DMS 273 treated with DMSO at 0.1 percent for 48 hours (cell line): ENCODE measurements at places on chromosomes 2 and 18.

DNA sequence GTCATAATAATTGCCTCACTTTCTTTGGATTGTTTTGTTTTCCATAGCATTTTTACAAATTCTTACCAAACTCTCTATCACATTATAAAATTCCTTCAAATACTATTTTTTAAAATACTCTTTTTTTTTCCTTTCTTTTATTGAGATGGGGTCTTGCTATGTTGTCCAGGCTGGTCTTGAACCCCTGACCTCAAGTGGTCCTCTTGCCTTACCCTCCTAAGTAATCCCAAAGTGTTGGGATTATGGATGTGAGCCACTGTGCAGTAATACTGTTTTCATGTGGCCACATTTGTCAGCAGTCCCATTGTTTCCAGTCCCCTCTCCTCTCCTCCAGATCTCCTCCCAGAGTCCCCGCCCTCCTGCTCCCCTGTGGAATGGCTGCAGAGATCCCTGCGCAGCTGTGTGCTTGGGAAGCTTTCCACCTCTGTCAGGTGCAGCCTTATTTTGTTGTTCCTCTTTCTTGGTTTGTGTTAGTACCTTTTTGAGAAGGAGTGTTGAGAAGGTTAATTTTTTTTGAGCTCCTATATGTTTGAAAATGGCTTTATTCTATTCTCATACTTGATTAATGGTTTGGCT lies 227.3 kb downstream of the LOXHD1 start:
- no peak for DNase-seq

GRCh38 chr2:120445449-120446143 lies 99.7 kb downstream of the INHBB start:
- DNase-seq = no peak

- DNase-seq = no peak
These were observed 116.1 kb upstream of the GPC1 start for GRCh38 chr2:240319221-240319854.

DNA sequence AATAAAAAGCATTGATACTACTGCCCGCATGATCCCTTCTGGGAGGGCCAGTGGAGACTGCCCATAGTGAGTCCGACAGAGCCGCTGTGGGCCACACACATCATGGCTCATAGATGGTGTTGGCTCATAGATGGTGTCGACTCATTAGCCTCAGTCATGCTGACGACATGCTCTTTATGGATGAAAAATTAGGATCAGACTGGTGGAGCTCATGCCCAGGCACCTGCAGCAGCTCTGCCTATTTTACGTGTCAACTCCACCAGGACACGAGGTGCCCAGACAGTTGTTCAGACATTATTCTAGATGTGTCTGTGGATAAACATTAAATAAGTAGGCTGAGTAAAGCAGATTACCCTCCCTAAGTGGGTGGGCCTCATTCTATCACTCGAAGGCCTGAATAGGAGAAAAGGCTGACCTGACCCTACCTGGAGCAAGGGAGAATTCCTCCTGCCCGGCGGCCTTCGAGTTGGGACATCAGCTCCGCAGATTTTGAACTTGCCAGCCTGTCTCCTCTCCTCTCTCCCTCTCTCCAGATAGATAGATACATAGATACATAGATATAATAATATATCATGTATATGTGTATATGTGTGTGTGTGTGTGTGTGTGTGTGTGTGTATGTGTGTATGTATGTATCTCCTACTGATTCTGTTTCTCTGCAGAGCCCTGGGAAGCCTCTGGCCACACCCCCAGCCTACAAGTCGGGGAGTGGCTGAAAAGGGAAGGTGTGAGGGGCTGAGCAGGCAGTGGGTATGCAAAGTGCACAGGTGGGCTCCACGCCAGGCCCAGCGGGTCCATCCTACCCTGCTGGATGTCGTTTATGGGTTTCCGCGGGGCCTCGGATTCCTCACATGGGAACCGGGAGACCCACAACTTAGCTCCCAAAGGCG lies 13.6 kb upstream of the TEX51 start:
- no peak for DNase-seq

GRCh38 chr2:168293766-168294165 lies 46.4 kb upstream of the STK39 start:
- no peak for DNase-seq

DNA sequence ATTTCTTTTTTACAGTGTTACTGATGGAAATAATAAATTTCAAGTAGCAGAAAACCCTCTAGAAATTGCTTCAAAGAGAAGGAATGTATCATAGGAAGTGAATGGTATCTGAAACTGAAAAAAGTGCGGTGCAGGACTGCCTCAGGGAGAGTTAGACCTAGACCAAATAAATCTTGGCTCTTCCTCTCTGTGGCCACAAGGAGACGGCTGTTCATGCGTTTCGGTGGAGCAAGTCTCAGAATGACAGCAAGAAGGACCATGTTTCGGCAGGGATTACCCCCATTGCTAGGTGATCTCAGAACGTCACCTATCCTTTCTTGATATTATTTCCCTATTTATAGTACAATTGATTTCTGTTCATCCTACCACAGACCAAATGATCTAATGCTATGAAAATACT lies 522.3 kb downstream of the SOX11 start:
- DNase-seq = no peak

- DNase-seq = no peak
These were observed 199.4 kb upstream of the SIX3 start for GRCh38 chr2:44742057-44742456.

- no peak for DNase-seq
These were observed 47.6 kb downstream of the ODC1 start for GRCh38 chr2:10400568-10400977.

DNA sequence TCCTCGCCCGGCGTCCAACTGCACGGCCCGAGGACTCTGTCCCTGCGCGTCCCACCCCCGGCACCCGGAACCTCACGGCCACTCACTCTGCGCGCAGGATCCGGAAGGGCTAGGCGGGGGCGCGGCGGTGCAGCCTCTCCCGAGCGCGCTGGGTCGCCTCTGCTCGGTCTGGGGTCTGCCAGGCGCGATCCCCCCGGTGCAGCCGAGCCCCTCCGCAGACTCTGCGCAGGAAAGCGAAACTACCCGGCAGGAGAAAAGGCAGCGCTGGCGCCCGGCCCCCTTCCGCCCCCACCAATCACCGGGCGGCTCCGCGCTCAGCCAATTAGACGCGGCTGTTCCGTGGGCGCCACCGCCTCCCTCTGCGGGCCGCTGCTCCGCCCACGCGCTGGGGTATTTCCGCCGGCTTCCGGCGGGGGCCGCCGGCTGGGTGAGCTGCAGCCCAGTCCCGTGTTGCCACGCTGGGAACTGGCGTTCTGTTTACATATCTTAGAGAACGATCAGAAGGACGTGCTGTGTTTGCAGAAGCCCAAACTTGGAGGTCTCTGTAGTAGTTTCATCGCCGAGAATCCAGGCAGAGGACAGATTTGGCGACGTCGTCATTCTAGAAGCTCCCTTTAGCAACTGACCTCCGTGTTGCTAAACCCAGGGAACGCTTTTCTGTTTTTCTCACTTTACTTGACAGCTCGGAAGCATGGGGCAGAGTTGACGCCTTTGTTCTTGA lies at the start of gene STAT1:
STAT1 (minus strand) TSS at position 240 of the 721 bp plus-strand sequence. CDS start 4,168 bp downstream, outside the sequence.
- peak; percentile 81 for DNase-seq

DNA sequence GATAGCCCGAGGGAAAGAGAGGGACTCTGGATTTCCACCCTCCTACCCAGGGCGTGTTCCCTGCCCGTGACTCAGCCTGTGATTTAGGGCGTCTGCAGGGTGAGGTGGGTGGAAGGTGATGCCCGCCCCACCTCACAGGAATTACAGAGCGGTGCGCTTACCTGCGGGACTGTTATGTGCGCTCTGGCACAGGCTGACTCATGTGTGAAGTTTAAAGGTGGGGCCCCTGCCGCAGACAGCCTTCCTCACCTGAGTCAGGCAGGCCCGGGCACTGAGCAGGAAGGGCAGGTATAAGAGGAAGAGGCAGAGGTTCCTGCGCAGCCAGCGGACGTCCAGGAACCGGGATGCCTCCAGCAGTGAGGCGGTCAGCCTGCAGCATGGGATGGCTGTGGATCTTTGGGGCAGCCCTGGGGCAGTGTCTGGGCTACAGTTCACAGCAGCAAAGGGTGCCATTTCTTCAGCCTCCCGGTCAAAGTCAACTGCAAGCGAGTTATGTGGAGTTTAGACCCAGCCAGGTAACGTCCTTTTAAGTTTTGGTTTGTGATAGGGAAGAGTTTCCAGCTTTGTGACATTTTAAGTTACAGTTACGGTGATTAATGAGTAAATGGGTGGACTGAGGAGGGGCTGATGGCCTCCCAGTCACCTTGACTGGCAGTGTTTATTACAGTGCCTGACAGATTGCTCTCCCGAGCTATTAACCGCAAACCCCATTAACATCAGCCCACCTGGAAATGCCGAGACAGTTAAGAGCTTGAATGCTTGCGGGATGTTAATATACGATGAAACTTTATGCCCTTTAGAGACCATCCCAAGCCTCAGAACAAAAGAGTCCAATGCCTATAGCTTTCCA lies 141.6 kb upstream of the TTC39C start:
- DNase-seq = no peak

DNA sequence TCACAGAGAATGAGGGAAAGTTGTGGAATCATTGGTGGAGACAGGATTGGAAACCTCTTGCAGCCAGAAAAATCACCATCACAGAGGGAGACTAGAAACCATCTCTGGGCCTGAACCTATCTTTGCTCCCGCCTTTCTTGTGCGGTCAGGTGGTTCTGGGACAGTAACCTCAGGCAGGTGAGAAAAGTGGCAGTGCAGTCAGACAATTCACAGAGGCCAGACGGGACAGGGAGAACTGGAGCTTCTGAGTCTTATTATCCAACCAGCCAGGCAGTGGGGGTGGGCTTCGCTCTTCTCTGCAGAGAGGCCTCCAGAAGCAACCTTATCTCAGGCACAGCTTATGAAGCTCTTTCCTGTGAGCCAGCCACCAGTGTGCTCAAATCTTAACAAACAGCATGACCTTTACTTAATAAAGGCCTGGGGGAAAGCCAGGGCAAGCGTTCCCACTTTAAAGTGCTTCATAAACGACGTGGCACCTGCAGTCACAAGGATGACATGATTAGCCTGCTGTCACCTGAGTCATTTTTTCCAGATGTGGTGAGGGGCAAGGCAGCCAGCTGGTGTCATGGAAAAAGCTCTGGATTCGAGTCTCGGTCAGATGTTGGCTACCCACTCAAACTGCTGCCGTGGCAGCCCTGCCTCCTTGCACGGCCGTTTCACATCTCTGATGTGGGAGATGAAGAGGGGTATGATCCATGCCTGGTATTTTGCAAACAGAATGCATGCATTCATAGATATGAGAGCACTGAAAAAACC lies 109.7 kb downstream of the B3GNT2 start:
- no peak for DNase-seq

DNA sequence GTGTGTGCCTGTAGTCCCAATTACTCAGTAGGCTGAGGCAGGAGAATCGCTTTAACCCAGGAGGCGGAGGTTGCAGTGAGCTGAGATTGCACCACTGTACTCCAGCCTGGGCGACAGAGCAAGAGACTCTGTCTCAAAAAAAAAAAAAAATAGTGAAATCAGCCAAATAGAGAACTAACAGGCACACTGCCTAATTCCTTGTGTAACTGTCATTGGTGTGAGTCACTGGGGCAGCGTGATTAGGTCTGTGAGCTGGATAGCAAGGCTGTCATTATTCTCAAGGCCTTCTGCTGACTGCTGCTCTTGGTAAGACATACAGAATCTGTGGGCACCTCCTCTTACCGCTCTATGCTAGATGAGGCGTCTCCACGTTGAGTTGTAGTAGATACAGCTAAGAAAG lies 270.3 kb downstream of the NEDD4L start:
- DNase-seq = no peak

DNA sequence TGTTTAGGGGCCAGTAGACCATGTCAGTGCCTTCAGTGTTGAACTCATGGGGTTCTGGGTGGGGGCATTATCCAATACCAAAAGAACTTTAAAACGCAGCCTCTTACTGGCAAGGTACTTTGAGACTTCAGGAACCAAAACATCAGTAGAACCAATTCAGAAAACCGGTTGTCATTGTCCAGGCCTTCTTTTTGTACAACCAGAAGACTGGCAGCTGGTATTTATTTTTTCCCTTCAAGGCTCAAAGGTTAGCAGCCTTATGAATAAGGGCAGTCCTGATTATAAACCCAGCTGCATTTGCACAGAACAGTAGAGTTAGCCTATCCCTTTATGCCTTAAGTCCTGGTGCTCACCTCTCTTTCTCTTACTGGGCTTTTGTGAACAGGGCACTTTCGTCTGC lies 113.8 kb upstream of the EML6 start:
- no peak for DNase-seq

DNA sequence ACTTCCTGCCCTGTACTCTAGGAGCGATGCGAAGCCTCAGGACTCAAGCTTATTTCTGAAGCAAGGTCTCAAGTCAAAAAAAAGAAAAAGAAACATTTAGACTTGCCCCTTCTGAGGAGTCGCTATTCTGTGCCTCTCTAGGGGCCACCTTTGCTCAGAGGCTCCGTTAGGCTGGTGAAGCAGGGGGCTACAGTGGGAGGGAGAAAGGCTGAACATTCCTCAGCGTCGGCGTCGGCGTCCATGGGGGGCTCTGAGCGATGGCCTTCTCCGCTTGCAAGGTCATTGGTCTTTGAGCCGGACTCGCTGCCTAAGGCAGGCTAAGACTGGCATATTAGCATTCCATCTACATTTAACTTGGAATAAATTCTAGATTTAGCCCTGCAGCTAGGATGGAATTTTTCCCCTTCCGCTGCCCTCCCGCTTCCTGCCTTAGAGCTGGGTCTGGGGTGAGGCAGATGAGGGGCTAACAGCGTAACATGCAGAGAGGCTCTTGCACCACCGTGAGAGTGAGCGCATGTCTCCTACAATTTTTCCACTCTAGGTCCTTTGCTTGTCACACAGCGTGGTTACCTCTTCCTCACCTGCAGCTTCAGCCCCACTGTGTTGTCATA lies 53.6 kb upstream of the ATL2 start:
- DNase-seq = no peak

DNA sequence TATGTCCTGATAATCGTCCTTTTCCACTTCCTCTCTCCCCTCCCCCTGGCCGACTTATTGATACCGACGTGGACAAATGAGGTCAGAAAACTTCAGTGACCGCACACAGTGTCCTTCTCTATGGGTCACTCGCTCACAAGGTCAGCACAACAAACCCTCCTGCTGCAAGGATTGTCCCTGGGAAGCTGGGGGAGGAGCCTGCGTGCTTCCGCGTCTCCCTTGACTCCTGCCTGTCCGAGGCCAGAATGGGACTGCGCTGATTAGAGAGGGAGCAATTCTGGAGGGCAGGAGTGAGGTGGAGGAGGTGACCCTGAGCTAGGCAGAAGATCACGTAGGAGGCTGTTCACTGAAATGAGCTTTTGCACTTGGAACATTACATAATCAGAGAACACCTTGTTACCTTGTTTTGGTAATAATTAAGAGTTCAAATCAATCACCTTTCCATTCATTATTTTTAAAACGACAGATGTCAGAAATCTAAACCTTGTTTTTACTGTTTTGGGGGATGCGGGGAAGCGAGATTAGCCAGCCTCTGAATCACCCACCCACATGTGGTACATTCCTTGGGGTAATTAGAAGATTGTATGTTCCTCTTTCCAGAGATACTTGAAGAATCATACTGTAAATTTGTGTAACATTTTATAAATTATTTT lies 70.6 kb downstream of the CTAGE1 start:
- no peak for DNase-seq

GRCh38 chr2:159926695-159927094 lies 128.7 kb upstream of the CD302 start:
- DNase-seq = no peak
